Stimulated activated CD8-positive, alpha-beta memory T cell treated with anti-CD3 and anti-CD28 coated beads, Interleukin-2, amount 100 ng/mL, for 48 hours (primary cell): ENCODE measurements at places on chromosomes 1 and 21.

DNA sequence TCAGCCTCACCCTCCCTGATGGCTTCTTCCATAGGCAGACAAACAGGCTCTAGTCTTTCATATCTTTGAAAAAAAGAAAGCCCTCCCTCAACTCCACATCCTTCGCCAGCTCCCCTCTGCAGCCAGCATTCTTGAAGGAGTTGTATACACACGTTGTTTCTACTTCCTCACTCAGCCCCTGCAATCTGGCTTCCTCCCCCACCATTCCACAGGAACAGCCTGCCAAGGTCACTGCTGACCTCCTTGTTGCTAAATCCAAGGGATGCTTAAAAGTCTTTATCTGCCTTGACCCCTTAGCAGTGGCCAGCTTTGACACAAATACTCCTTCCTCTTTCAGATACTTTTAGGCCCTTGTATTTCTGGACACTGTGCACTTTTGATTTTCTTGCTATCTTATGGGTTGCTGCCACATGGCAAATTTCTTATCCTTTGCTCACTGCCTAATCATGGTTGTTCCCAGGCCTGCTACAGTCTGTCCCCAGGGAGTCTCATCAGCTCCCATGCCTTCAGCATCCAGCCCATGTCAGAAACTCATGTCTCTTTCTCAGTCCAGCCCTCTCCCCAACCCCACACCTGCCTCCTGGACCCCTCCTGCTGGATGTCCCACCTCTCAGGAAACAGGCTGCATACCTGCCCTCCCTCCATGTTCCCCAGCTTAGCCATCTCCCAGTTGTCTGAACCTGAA lies 8.3 kb downstream of the FAM229A start:
- no peak for DNase-seq

DNA sequence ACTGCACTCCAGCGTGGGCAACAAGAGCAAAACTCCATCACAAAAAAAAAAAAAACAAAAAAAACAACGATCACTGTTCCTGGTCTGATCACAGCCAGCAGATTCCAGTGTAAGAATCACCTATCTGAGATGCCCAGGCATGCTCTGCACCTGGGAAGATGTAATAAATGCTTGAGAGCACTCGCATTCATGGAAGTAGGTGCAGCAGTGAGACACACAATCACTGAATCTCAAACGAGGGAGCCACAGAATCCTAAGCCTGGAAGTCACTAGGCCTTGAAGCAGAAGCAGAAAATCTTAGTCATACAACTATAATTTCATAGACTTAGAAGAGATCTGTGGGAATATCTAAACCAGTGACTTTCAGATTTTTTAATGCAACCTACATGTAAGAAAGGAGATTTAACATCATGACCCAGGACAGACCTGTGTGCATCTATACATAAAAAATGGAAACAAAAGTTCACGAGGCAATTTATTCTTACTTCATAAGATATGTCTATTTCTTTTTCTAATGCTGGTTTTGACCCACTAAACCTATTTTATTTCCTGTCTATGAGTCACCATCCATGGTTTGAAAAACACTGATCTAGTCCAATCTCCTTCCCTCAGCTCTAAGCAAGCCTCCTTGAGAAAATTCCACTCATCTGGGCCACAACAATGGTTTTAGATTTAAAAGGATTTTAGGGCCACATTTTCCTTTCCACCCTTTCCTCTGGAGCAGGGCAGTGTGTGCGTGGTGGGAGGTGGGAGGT lies 30.4 kb downstream of the RIMS3 start:
- DNase-seq = no peak

- no peak for DNase-seq
Observed at GRCh38 chr1:40646315-40646714, 19.2 kb downstream of the RIMS3 start.

GRCh38 chr1:26257222-26257621 lies 22.7 kb upstream of the SH3BGRL3 start:
- no peak for DNase-seq

DNA sequence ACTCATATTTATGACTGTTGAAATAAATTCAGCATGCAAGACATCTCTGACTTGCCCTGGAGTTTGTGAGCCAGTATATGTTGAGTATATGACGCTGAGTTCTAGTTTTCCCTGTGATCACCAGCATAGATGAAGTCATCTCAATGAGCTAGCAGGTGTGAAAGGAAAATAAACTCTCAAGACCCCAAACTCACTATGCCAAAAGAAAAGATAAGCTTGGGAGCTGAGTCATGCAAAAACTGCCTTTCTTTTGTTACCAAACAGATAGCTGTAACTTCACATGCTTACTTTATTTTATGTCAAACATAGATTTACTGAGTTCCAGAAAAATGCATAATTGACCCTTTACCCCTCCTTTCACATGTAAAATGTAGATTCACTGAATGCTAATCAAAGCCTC lies 52.9 kb downstream of the SERBP1 start:
- DNase-seq = no peak

- DNase-seq = no peak
Observed at GRCh38 chr1:55604179-55604578, 389.0 kb upstream of the USP24 start.

DNA sequence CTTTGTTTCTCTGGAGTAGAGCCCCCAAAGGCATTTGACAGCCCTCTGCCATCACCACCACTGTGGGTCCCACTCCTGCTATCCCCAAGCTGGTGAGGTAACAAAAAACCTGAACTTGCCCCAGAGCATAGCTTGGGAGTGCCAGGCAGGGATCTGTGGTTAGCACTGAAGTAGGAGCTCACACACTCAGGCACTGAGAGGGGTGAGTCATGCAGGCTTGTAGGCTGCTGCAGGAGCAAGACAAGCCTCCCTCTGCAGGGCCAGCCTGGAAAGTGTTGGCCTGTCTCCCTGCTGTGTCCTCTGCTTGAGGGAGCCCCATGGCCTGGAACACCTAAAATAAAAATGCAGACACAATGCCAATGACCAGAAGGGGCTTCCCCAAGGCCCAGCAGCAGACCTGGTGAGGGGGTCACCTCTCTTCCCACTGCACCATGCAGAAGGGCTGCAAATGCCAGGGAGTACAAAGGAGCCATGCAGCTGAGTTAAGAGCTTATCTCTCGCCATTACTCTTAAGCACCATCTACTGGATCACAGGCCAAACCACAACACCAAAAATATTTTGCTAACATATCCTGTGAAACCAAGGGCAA lies 108.9 kb upstream of the POGK start:
- no peak for DNase-seq

- peak; percentile 10 for DNase-seq
Observed at GRCh38 chr1:12615865-12616708, 1.9 kb downstream of the DHRS3 start.

DNA sequence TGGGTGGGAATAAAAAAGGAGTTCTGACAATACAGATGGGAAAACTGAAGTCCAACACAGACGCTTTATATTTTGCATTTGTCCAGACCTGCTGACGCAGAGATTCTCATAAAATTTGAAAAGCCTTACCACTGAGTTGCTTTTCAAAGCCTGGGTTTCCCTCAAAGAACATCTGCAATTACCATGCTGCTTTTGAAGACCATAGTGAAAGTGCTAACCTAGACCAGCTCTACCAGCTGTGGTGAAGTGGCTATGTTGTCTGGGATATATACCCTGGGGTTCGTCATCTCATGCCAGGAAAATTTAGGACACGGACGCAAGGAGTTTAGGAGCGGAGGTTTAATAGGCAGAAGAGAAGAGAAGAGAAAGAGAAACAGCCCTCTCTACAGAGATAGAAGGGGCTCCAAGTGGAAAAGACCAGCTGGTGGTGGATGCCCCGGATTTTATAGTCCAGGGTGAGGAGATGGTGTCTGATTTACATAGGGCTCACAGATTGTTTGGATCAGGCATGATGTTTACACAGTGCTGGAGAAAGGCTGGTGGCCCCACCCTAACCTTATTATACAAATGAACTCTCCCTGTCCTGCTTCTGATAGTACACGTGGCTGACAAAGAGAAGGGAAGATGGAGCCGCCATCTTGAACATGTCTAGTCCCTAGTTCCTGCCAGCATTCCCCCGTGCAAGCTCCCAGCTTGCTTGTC lies 73.8 kb downstream of the AK4 start:
- DNase-seq = no peak

DNA sequence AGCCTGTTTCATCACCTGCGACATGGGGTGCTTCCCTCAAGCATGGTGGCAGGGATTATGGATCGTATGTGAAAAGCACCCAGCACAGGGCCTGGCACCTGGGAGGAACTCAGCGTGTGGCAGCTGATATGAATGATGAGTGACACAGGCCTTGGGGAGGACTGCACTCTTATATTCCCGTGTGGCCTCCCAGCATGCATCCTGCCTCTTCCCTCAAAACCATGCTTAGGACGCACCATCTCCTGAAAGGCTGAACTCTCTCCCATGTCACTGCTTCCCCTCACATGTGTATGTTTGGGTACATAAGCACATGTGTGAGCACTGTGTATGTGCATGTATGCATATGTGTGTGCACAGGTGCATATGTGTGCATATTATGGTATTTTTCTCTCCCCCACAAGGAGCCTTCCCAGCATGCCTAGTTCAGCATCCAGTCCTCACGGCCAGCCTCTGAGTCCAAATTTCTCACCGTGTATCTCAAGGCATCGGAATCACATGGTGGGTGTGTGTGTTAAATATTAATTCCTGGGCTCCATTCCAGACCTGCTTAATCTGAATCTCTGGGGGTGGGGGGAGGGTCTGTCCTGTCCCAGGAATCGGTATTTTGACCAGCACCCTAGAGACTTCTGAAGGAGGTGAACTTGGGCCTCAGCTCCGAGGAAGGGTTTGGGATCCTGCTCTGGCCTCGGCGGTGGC lies 12.8 kb downstream of the MYOM3 start:
- DNase-seq = no peak

DNA sequence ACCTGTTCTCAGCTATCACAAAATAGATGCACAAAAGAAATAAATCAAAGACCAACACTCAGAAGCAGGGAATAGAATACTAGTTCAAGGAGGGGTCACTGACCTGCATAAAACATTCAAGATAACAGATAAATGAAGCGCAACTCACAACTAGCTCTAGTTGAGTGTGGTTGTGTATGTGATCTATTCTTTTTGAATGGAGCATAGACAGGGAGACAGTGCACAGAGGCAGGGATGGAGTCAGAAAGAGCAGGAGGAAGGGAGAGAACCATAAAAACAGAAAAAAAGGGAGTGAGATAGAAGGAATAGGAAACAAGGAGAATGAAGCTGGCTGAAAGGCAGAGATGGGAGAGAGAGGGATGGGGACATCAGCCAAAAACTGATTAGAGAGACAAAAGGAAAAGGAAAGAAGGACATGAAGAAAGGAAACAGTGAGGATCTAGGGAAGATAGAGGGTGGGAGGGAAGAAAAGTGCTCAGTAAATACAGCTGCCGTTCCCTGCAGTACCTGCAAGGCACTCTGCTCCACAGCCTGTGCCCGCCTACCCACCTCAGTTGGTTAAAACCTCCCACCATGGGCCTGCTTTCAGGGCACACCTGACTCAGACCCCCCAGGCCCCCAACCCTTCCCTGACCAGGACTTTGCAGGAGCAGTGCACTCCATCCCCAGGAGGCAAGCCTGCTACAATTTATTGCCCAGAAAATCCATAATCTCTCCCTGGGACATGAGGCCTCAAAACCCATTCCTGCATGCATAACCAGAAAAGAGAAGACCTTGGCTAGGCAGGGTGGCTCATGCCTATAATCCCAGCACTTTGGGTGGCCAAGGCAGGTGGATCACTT lies 385.2 kb upstream of the POU3F1 start:
- DNase-seq = no peak

- no peak for DNase-seq
Observed at GRCh38 chr1:171256940-171257606, 8.8 kb downstream of the FMO1 start.

GRCh38 chr21:45562965-45563364 lies 20.7 kb upstream of the SLC19A1 start:
- DNase-seq = no peak

DNA sequence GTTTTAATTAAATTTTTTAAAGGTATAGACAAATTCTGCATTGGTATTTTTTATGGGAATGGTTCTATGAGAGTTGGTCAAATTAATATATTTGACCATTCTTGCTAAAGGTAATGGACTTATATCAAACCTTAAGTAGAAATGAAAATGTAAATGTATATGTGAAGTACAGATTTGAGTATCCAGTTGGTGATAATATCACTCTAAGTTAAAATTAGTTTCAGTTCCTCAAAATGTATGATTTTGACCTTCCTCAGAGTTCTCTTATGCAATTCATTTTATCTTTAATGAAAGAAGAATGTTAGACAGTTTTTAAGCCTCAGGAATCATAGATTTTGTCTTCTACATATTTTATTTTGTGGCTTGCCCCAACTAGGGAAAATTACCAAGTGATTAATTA lies 1291.5 kb upstream of the B3GALT2 start:
- no peak for DNase-seq

- DNase-seq = no peak
Observed at GRCh38 chr1:193806079-193807048, 620.0 kb upstream of the B3GALT2 start.

DNA sequence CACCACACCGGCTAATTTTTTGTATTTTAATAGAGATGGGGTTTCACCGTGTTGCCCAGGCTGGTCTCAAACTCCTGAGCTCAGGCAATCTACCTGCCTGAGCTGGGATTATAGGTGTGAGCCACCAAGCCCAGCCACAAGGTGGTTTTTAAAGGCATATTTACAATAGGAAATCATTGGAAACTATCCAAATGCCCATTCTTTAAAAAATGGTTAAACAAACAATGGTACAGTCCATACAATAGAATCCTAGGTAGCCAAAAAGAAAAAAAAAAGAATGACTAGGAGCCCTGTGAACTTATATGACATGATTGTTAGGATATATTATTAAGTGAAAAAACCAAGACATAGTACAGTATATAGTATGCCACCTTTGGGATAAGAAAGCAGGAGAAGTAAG lies 5.3 kb downstream of the ATP2B4 start:
- no peak for DNase-seq

- DNase-seq = no peak
Observed at GRCh38 chr1:8431019-8431418, 113.1 kb downstream of the SLC45A1 start.

- DNase-seq = no peak
Observed at GRCh38 chr1:116988908-116989307, 12.7 kb upstream of the CD101 start.
